ENCODE measurements at places on chromosomes 6 and 20.

- no peak for DNase-seq
These were observed 96.0 kb upstream of the PRND start for GRCh38 chr20:4625687-4626086.

GRCh38 chr6:30156262-30156599 is 4.8 kb downstream of the TRIM10 start:
- DNase-seq = no peak

- no peak for DNase-seq
These were observed 439.4 kb upstream of the ARID1B start for GRCh38 chr6:156337801-156338200.

DNA sequence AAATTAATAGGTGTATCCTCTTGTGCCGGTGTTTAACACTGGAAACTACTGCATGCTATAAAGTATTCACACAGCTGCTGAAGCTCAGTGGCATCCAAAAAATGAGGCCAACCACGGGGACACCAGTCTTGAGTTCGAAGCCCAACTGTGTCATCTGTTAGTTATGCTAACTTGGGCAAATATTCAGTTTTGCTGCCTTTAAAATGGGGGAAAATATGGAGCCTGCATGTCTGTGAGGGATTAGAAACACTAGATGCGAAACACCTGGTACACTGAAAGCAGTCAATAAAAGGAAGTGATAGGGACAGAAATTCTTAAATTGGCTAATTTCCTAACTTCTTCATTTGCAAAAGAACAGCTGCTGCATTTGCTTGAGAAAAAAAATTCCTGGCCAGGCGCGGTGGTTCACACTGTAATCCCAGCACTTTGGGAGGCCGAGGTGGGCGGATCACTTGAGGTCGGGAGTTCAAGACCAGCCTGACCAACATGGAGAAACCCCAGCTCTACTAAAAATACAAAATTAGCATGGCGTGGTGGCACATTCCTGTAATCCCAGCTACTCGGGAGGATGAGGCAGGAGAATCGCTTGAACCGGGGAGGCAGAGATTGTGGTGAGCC is 36.6 kb upstream of the MLIP start:
- DNase-seq = no peak

All from DMS153 (cell line).